ENCODE measurements at places on chromosomes 13 and 19.
A peak's percentile ranks its signal among the peaks of the same experiment; 100 is the strongest.

GRCh38 chr13:83568019-83568418 is 314.3 kb downstream of the SLITRK1 start:
- DNase-seq: no peak

GRCh38 chr19:18932216-18932841 is 8.7 kb downstream of the HOMER3 start:
- peak; percentile 50 for DNase-seq

- DNase-seq: no peak
Measured at GRCh38 chr19:48249502-48250014, 6.2 kb downstream of the CARD8 start.

- no peak for DNase-seq
Measured at GRCh38 chr13:41232578-41233480, 30.5 kb downstream of the MTRF1 start.

DNA sequence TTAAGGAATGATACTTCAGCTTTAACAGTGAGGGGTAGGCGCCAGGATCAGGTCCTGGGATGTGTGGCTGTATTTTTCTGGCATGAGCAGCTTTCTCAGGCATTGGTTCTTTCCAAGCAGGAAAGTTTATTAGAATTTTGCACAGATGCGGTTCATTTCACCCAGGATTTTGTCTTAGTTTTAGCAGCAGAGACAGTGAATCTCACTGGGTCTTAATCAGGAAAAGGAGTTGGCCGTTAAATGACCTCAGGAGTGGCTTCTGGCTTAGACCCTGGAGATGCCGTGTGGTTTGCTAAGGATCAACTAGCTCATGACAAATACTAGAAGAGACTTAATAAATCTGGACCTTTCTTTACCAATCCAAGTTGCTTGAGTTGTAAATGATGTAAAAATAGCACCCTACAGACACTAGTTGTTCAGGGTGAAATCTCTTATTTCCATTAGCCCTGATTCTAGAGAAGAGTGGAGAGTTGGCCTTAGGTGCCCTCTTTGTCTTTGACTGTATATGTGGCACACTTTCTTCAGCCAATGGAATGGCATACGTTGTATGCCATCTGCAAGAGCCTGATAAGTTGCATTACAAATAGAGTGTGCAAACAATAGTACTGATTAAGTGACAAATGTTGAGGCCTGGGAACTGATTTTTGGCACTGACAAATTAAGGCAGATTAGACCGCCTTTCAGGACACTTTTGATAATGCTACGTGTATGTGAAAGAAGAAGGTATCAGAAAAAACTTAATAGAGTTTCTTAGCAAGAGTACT is 34.0 kb downstream of the LRCH1 start:
- peak; percentile 41 for DNase-seq

DNA sequence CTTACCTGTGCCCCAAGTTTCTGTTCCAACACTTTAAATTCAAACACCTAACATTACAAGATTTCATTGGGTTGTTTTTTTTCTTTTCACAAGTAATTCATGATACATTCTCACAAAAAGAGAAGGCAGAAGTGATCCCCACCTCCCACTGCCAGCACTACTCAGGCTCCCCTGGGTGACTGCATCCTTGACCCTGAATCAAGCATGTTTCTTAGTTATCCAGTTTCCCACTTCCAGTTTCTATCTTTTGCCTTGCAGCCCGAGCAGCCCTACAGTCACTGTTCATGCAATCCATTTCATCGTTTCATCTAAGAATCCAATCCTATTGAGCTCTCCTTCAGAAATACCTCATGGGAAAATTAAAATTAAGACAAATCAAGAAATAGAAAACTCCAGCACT is 61.4 kb downstream of the RNASEH2B start:
- no peak for DNase-seq

DNA sequence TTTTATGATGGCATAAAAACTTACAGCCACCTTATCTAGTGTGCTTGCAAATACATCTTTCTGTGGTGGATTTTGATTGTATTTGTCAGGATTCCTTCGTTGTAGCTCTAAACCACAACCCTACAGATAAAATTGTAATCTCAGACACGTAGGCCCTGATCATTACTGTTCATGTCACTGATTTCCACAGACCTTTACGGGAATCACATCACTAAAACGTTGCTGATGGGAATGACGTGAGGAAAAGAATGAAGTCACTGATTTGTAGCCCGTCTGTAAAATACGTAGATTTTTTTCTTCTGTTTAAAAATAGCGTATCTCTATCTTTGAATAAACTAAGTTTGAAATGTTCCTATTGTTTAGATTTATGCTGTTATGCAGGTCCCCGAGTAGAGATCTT is 399.2 kb downstream of the MYO16 start:
- DNase-seq: no peak

- DNase-seq: no peak
Measured at GRCh38 chr13:41040584-41041334, 20.6 kb upstream of the WBP4 start.

- DNase-seq: no peak
Measured at GRCh38 chr19:29372461-29372860, 153.3 kb upstream of the VSTM2B start.

GRCh38 chr19:40026597-40026970 is 29.4 kb downstream of the ZNF780B start:
- no peak for DNase-seq

- no peak for DNase-seq
Measured at GRCh38 chr13:112260108-112261055, 115.8 kb upstream of the SPACA7 start.

DNA sequence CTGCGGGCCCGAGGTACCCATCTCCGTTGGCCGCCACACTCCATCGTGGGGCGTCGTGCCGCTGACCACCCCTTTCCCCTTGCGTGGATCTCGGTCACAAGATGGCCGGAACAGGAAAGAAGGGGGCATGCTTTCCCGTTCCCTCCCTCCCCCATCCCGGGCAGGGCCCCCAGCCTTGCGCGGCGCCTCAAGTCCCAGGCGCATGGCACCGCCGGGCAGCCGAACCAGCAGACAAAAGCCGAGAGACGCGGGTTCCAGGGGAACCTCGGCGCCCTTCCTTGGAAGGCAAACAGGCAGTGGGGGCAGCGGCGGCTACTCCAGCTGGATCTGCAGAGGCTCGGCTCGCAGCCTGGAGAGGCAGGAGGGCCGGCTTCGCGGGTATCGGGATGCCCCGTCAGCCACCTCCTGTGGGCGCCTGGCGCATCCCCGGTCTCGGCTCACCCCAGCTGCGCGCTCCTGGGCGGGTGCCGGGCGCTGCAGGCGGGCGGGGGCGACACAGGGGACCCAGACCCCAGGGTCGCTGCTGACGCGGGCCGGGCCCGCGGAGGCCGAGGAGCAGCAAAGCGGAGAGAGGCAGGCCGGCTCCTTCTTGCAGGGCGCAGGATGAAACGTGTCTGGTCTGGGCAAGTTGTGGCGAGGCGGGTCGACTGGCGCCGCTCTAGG is 439 bp downstream of the DZIP1 start:
- peak; percentile 44 for DNase-seq

DNA sequence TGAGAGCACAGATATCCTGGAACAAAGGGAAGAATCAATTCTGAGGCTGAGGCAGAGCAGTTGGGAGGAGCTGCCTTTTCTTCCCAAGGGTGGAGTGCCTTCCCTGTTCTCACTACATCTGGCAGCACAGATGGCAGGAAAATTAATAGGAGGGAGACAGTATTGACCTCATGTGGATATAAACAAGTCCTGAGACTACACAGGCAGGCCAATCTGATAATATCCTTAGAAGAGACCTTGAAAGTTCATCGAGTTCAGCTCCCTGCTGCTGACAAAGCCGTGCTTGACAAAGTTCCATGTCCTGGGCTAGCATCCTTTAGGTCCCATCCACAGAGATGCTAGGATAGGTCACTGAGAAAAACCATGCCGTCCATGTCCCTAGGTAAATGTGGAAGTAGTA is 1451.5 kb downstream of the EFNB2 start:
- no peak for DNase-seq

DNA sequence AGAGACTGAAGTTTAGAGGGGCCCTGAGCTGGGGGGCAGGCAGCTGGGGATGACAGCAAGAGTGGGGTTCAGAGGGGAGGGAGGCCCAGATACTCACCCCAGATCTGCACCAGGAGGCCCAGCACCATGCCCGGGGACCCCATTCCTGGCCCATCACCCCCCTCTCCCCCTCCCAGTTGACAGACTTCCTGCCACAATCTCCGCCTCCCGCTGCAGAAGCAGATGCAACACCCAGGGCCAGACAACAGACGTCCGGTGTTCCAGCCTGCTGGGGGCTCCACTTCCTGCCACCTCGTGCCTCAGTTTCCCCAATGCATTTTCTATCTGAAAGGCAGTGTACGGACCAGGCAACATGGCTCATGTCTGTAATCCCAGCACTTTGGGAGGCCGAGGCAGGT is at the start of gene TMIGD2:
Gene TMIGD2, minus strand, starts transcription at position 147 of the 398 bp plus-strand sequence. Its CDS starts 4 bp downstream, at position 143.
- DNase-seq: no peak

- no peak for DNase-seq
Measured at GRCh38 chr13:79075703-79076102, 330.4 kb downstream of the RBM26 start.

GRCh38 chr13:79735228-79735627 is 254.3 kb downstream of the NDFIP2 start:
- peak; percentile 28 for DNase-seq

DNA sequence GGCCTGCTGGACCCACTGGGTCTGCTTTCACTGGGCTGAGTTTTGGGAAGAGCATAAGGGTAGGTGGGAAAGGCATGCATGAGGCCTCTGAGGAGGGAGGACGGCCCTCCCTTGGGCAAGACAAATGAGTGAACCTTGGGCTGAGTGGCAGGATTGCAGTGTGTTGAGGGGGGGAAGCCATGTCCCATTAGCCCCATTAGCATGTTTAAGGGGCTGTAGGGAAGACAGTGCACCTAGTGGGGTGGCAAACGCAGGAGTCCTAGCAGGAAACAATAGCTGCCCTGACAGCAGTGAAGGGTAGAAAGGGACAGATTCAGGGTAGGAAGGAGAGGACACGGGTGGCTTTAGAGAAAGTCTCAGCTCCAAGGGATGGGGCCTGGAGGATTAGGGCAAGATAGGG is 3.1 kb upstream of the ZBTB45 start:
- no peak for DNase-seq

- DNase-seq: peak; percentile 33
Measured at GRCh38 chr13:43545317-43545874, 241.4 kb downstream of the ENOX1 start.

DNA sequence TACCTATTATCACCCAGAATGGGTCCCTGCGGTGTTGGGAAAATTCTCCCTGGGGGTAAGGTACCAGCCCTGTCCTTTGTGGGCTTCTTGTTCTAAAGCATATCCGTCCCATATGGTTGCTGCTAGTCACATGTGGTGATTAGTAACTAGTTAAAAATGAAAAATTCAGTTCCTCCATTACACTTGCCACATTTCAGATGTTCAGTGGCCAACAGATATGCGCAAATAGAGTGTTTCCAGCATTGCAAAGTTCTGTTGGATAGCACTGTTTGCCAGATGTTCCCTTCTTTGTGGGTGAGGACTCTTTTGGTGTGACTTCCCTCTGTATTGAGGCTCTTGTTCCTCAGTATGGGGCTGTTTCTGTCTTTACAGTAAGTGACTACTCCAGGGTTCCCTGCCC is 3.8 kb downstream of the CNOT3 start:
- DNase-seq: peak; percentile 24

DNA sequence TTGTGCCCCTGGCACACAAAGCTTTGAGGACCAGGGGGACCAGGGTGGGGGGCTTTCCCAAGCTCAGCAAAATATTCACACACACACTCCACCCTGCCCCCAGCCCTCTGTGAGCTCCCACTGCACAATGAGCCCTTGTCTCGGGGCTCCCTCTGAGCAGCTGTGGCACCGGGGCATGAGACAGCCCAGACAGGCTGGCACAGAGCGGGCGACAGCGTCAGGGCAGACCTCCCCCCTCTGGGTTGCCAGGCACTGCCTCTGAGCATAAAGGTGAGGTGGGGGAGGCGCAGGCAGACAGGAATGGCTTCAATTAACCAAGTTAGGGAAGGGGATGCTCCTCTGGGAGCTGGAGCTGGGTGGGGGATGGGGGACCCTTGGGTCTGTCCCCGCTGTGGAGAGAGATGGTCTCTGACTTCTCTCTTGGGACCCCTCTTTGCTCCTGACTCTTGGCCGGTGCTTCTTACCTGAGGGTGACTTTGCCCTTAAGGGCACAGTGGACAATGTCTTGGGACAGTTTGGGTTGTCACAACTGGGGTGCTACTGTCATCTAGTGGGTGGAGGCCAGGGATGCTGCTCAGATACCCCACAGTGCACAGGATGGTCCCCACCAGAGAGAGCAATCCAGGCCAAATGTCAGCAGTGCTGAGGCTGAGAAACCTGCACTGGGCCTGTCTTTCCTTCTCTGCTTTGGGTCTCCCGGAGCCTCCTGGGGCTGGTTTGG is 30.3 kb downstream of the LYL1 start:
- no peak for DNase-seq

GRCh38 chr13:95317039-95317989 is 16.1 kb upstream of the ABCC4 start:
- no peak for DNase-seq

GRCh38 chr19:2168619-2169424 is 5.1 kb downstream of the DOT1L start:
- DNase-seq: peak; percentile 96

DNA sequence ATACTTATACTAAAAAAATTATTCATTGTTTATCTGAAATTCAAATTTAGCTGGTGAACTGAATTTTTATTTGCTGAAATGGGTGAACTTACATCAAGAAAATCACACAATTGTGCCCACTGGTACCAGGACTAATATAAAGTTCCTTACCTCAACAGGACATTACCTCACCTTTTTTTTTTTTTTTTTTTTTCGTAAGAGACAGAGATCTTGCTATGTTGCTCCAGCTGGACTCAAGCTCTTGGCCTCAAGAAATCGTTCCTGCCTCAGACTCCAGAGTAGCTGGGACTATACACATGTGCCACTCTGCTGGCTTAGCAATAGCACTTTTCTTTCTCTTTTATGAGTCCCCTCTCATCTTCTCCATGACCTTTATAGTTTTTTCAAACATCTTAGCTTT is 22.5 kb upstream of the NDFIP2 start:
- no peak for DNase-seq

DNA sequence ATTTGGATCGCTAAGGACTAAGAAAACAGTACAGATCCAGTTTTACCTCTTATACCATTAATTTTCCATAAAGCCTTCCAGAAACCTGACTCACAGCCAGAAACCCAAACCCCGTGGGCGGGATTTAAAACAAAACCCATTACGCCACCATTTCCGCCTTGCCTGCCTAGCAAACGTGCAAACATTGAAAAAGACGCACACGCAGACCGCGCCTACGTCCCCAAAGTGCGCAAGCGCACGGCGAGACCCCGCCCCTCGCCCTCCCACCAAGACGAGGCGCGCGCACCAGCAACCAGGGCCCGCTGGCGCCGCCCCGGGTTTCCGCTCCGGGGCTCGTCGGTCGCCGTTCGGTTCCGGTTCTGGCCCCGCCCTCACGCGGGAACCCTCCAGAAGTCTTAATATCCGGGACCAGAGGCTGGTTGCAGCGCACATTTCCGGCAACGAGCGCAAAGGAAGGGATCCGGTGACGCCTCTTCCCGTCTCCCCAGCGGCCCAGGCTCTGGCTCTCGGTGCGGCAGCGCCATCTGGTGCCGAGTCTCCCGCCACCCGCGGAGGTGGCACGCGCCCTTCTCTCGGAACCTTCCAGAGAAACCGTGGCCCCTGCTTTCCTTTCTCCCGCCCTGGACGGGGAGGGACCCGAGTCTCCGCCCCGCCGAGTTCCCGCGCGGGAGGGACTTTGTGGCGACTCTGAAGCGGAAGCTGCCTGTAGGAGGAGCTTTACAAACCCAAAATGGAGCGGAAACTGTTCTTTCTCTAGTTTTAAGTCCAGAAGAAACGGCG is 256.9 kb upstream of the STARD13 start:
- peak; percentile 99 for DNase-seq

GRCh38 chr19:40229484-40229883 is 3.0 kb upstream of the CCNP start:
- DNase-seq: peak; percentile 72

Data from fibroblast of skin of right biceps (primary cell).